ENCODE measurements at places on chromosomes 7 and 10.

GRCh38 chr7:15922002-15922401, 235.5 kb upstream of the MEOX2 start:
- DNase-seq: no peak

DNA sequence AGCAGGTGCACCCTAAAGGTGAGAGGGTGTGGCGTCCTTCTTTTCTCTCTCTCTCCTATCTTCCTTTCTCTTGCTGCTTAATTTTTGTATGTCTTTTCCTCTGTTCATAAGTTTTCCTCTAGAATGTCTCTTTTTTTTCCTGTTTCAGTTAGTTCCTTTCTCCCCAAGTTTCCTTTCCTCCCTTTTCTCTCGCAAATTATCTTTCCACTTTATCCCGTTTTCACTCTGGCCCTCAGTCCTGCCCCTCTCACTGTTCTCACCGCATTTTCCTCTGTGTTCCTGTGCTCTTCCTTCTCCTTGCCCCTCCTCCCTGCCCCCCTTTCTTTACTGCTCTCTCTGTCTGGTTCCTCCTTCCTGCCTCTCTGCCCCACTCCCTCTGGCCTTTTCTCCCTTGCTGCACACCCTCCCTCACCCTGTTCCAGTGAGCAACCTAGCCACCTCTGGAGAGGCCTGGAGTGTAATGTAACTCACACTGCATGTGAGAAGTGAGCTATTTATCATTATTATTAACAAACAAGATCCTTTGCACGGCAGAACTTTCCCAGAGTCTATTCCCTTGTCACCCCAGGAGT, 158.5 kb downstream of the C10orf105 start:
- DNase-seq: no peak

DNA sequence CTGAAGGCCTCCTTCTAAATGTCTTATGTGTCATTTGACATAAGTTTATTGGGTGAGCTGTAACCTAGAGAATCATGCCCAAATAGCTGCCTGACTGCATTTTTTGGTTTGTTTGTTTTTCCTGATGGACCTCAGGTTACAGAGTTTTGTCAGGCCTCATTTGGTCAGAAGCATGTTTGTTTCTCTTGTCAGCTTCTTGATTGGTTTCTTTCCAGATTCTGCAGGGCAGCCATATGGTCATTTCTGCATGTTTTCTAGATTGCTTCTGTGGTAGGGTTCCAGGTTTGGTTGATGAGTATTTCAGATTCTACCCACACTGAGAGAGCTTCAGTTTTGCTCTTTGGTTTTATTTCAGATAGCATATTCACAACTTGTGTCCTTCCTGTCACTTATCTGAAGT, 28.0 kb downstream of the GLCCI1 start:
- DNase-seq: no peak

DNA sequence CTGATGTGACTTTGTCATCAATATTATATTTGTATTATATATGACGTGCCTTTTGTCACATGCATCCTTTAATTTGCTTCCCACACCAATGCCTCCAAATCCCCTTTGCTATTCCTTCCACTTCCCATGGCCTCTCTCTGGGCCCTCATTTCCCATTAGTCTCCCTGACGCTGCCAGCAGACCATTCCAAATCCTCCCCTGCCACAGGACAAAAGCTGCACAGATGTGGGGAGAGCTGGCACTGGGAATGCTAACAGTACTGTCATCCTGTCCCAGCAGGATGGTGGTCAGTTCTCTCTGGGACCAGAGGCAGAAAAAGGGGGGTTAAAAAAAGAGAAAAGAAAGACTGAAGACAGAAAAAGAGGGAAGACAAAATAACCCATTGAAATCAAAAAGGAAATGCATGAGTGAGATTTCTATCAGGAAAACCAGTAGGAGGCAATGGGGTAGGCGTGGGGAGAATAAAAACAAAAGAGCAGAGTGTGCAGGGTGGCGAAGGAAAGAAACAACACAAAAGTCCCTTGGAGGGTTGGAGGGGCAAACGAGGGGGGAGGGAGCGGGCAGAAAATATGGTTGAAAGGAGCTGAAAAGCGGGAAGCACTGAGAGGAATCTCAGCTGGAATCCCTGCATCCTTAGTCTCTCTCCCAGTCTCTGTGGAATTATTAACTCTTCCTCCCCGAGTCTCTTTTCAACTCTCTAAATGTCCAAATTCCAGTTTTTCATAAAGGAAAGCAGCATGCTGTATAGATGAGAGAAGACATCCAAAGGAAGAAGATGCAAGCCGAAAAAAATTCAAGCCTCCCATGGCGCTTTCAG, 59.2 kb upstream of the PTN start:
- no peak for DNase-seq

GRCh38 chr10:52019077-52019555, 295.0 kb upstream of the DKK1 start:
- peak; percentile 24 for DNase-seq

DNA sequence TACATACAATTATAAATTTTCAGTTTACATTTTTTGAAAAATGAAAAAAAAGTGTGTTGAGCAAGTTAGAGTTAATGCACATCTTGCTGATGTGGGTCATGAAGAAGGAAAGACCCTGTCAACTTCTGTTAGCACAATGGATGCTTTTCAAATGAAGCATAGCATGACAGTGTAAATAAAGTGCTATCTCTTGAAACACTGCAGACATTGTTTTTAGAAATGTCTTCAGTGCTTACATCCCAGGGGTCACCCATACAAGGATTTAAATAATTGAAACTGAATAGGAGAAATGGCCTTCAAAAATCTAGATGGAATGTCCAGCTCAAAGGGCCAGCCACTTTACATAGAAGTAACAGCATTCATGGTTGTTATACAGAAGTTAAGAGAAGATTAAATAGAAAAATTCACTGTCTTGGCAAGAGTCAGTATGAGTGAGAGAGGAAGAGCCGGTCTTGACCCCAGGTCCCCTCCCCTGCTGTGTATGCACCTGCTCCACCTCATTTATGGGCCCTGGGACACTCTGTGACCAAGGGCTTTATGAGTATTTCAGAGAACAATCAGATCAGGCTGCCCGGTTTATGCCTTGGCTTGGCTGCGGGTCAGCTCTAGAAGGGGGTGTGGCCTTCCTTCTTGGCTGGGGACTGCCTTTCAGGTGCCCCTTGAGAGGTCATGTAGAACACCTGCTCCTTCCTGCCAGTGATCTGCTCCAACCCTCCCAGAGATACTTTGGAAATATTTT, 237.7 kb upstream of the TMEM72 start:
- no peak for DNase-seq

- DNase-seq: no peak
Measured at GRCh38 chr7:134891262-134891695, 95.0 kb upstream of the AGBL3 start.

GRCh38 chr7:27611059-27611458, 51.6 kb downstream of the HIBADH start:
- DNase-seq: no peak

GRCh38 chr7:103065667-103066066, 8.9 kb downstream of the FBXL13 start:
- DNase-seq: no peak

- DNase-seq: no peak
Measured at GRCh38 chr10:786633-787474, 97.4 kb upstream of the DIP2C start.

GRCh38 chr7:117645481-117646165, 165.8 kb downstream of the CFTR start:
- no peak for DNase-seq

GRCh38 chr10:100996678-100997359, 2.8 kb upstream of the LZTS2 start:
- DNase-seq: no peak

- no peak for DNase-seq
Measured at GRCh38 chr10:97006364-97006763, 174.3 kb downstream of the LCOR start.

DNA sequence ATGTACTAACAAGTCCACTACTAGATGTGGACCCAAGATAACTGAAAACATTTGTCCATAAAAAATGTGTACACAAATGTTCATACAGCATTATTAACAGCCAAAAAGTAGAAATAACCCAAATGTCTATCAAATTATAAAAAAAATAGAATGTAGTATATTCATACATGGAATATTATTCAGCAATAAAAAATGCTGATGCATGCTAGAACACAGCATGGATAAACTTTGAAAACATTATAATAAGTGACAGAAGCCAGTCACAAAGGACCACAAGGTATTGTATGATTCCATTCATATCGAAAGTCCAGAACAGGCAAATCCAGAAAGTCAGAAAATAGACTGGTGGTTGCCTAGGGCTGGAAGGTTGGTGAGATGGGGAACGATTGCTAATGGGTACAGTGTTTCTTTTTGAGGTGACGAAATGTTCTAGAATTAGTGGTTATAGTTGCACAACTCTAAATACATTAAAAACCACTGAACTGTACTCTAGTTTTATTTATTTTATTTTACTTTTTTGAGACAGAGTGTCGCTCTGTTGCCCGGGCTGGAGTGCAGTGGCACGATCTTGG, 43.3 kb upstream of the ANLN start:
- DNase-seq: no peak

- no peak for DNase-seq
Measured at GRCh38 chr10:124590216-124591122, 128.8 kb downstream of the LHPP start.

- DNase-seq: no peak
Measured at GRCh38 chr7:6237011-6237410, 35.4 kb downstream of the CYTH3 start.

GRCh38 chr7:431658-432111, 88.0 kb downstream of the PDGFA start:
- DNase-seq: no peak

DNA sequence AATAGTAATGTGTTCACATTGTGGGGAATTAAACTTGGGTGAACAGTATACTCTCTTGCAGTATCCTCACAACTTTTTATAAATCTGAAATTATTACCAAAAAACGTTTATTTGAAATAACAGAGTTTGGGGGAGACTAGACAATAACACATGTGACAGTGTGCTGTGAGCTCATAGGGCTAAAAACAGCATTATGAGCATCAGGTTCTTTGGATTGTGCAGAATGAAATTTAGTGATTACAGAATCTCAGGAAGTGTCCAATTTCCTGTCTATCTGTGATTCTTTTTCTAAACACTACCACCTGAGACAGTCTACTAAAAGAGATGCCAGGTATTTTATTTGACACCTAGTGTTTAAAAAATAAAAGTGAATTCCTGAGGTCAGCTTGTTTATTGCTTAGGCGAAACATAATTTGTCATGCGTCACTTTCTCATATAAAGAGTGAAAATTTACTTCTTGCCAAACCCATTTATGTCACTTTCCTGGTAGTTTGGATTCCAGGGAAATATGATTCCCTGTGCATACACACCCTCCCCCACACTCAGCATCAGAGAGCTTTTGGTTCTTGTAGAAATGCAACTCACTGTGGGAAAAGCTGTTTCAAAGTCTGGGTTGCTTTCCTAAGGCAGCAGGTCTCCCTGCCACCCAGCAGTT, 71.2 kb downstream of the AOAH start:
- DNase-seq: no peak

- no peak for DNase-seq
Measured at GRCh38 chr7:17340655-17341054, 42.2 kb downstream of the AHR start.

DNA sequence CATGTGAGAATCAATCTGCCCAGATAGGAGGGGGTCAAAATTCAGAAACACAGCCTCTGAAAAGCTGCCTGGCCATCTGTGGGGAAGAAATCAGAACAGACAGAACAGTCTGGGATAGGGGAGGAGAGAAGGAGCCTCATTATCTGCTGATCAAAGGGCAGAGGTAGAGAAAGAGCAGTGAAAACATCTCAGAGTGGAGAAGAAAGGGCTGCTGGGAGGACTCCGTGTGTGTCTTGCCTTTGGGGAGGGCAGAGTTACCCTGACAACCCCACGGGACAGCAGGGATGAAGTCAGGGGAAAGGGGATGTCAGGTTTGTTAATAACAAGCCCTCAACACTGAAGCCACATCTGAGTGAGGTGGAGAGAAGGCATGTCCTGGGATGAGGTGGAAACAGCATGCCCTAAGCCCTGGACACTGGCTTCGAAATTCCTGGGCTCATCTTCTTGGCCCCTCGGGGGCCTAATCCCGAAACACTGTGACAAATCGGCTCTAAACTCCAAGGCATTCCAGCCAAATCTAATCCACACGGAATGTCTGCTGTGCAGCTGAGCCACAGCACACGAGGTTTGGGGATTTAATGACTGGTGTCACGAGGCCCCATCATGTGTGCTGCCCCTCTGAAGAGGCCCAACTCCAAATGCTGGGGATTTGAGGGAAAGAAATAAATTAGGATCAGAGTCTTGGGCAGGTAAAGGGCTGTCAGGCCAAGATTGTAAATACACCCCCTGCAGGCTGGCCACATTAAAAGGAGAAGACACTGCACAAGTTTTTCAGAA, 82.8 kb upstream of the FGFR2 start:
- no peak for DNase-seq

DNA sequence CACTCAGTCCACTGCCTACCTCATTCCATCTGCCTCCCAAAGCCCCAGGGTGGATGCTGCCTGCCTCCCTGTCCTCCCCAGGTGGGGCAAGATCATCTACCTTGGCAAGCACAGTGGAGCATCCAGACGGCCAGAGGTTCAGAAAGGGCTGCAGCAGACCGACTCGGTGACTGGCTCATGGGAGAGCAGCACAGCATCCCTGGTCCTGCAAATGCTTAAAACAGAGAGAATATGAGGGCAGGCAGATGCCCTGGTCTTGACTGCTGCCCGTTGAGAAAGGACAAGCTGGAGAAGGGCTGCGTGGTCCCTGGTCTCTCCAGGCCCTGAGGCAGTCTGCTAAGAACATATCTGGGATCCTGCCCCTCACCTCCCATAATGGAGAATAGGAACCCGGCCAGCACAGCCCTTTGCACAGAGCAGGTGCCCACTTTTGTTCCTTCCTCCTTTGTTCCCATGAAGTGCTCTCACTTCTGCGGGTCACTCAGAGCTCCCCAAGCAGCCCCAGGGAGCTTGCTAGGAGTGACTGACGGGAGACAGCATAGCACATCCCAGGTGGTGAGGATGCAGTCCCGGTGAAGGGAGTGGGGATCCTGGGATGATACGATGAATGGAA, 1.4 kb downstream of the HPS1 start:
- no peak for DNase-seq

- no peak for DNase-seq
Measured at GRCh38 chr10:66218981-66219587, 706.8 kb upstream of the LRRTM3 start.

DNA sequence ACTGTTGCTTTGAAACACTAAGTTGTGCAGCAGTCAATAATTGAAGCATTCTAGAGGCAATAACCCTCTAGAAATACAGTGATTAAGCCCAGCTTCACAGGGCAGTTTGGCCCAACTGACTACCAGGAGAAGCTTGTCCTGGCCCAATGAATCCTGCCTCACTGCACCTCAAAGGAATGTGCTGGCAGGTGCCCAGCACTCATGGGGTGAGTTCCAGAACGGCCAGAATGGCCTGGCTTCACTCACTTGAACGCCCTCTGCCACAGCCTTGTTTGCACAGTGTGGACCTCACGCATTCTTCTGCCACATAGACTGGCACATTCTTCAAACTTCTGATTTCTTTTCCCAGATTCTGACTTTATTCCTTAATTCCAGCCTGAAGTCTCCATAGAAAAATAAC, 6.6 kb upstream of the ITIH2 start:
- no peak for DNase-seq

Data from left renal cortex interstitium (tissue), 4 donors.